ENCODE measurements at places on chromosomes 1 and 21. TPM values are rescaled to one million over a fixed set of nuclear protein-coding genes. Genes with fewer than 3 reads are reported as not detected.

DNA sequence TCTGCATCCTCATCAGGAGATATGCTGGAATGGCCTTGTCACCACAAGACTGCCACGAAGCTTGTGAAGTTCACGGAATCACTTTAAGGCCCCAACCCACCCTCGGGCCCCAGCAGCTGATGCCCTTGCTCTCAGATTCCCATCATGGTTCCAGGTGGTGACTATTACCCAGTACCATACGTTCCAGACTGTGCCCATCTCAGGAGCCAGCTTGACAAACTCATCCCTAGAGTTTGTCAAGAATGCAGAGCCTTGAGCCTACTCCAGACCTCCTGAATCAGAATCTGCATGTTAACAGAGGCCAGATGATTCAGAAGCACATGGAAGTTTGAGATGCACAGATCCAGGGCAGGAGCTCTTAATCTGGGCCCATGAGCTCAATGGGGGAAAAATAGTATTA is 53.9 kb upstream of the RBM15 start:
- no peak for DNase-seq

DNA sequence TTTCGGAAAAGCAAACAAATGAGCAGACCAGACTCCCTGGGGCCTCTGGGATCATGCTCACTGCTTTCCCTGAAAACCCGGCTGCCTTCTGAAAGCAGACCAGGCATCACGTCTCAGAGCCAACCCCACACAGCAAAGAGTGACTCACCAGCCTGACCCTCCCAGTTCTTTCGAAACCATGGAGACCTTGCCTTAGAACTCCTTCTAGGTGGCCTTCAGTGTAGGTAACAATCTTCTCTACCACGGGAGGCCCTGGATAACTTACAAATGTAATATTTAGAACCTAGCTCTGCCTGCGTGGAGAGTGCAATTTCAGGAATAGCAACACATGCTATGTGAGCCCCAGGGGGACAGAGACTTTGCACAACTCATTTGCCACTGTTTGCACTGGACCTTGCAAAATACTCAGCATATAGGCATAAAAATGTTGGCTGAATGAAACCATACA is 105.2 kb downstream of the SUSD4 start:
- DNase-seq, result no peak

DNA sequence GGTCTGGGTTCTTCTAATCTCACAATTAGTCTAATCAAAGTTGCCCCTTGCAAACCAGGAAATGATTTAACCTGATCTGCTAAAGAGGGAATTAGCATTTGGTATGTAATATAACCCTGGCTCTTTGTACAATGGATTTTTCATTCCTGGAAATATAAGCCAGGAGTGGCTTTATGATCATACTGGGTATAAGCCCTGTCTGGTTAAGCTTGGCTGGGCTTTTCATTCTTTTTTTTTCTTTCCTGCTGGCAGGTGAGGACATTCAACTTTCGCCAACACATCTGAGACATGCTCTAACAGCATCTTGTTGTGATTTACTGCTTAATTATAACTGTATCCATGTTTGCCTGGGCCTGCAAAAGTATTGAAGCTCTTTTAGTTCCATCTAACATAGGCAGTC is 20.4 kb upstream of the SDE2 start:
- no peak for DNase-seq

GRCh38 chr1:229223498-229223897 is 47.4 kb upstream of the RAB4A start:
- DNase-seq, result no peak

GRCh38 chr1:165487921-165488320 is 43.0 kb upstream of the RXRG start:
- DNase-seq, result no peak

DNA sequence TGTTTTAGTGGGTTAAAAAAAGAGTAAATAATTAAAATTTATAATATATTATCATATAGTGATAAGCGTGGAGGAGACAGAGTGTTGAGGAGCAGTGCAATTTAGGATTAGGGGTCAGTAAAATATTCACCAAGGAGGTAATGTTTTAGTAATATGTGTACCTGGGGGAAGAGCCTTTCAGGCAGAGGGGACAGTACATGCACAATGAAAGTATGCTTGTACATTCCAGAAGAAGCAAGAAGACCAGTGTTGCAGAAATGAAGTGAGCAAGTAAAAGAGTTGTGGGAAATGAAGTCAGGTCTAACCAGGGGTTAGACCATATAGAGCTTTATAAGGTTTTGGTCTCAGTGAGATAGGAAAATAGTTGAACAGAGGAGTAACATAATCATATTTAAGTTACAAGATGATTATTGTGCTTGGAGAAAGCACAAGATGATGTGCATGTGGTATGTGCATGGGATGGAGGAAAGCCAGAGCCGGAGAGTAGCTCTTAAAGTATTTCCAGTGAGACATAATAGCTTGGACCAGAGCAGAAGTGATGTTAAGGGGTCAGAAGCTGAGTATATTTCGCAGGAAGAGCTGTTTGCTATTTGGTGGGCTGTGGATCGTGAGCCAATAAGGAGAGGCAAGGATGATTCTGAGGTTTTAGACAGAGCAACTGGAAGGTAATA is 44.8 kb downstream of the SNX7 start:
- DNase-seq, result no peak

- no peak for DNase-seq
Measured at GRCh38 chr1:152933196-152933595, 13.8 kb upstream of the SPRR5 start.

- DNase-seq, result no peak
Measured at GRCh38 chr1:201069636-201070035, 42.6 kb downstream of the CACNA1S start.

GRCh38 chr1:198352975-198353695 is 187.3 kb downstream of the ATP6V1G3 start:
- no peak for DNase-seq

DNA sequence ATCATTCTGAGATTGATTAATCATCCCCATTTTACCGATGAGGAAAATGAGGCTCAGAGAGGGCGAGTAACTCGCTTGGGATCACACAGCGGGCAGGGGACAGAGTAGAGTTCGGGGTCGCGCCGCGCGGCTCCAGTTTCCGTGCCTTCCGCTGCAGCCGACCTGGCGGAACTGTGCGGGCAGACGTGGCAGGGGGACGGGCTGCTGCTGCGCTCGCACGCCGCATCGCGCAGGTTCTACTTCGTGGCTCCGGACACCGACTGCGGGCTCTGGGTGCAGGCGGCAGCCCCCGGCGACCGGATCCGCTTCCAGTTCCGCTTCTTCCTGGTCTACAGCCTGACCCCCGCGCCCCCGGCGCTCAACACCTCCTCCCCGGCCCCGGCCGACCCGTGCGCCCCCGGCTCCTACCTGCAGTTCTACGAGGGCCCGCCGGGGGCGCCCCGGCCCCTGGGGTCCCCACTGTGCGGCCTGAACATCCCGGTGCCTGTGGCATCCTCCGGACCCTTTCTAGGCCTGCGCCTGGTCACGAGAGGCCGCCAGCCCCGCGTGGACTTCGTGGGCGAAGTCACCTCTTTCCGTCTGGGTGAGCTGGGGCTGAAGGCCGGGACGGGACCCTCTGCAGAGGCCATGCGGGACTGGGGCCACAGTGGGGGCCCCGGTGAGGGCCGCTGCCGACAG is 2.3 kb downstream of the LDLRAD2 start:
- peak; percentile 16 for DNase-seq

- no peak for DNase-seq
Measured at GRCh38 chr1:216057063-216057462, 366.2 kb downstream of the USH2A start.

- DNase-seq, result no peak
Measured at GRCh38 chr1:183942933-183943693, 94.4 kb downstream of the COLGALT2 start.

DNA sequence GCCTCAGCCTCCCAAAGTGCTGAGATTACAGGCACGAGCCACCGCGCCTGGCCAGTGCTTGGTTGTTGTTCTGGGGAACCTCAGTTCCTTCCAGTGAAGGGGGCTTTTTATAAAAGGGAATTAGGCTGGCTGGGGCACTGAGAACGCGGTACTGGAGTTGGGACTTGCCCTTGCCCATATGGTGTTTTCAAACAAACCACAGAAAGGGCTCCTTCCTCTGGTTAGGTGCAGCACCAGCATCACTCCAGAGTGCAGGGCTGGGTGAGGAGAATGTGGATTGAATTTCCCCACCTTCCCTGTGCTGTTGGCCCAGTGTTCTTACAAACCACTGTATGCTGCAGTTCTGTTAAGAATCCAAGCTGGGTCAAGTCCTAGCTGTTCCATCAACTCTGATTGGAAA is 5.3 kb downstream of the MAN1C1 start:
- DNase-seq, result peak; percentile 55

GRCh38 chr1:115056395-115056798 is 26.8 kb downstream of the TSHB start:
- DNase-seq, result no peak

- peak; percentile 52 for DNase-seq
Measured at GRCh38 chr21:36706951-36707762, 8.2 kb downstream of the SIM2 start.

DNA sequence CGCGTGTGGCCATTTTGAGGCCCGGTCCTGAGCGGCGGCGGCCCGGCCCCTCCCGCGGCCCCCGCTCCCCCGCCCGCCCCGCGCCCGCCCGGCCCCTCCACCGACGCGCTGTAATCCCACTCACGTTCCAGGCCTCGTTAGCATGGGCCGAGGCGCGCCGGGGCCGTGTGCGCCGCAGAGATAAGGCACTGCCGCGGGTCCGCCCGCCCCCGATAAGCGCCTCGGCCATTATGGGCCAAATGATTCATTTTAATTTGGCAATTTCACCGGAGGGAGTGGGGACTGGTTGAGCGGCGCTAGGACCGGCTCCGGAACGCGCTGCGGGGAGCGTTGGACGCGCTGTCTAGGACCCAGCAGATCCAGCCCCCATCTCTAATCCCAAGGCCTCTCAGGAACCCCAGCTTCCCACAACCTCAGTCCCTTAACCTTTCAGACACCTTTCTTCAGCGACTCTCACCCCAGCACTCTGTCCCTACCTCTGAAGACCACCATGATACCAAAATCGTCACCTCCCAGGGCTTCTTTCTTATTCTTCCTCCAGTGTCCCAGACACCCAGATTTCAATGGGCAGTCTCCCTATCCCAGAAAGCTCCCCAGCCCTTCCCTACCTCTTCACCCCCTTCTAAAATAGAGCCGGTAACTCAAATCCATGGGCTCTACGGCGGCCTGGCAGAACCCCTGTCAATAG is at the start of gene TAL1:
TSS of gene TAL1 (minus strand) at position 39 of the 688 bp plus-strand sequence. CDS start 6,337 bp downstream, outside the sequence.
- DNase-seq, result no peak

DNA sequence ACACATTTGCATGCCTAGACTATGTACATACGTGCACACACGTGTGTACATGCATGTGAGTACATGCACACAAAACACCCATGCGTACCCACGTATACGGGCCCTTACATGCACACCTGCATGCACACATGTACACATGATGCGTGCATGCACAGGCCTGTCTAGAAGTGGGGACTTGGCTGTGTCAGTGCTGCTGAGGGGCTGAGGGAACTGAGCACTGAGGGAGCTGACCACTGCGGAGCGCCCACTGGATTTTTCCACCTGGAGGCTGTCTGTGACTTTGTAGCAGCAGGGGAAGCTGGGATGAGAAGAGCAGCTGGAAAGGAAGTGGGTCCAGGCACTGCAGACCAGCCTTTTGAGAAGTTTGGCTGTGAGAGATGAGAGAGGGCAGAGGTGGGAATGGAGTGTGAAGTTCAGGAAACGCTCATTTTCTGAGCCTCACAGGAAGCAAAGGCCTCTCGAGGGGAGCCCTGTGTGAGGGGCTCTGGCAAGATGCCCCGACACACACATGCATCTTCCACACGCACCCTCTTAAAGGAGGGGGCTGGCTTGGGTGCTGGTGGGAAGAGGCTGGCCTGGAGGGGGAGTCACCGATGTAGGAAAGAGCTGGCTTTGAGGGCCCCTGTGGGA is 20.9 kb downstream of the PODN start:
- no peak for DNase-seq

DNA sequence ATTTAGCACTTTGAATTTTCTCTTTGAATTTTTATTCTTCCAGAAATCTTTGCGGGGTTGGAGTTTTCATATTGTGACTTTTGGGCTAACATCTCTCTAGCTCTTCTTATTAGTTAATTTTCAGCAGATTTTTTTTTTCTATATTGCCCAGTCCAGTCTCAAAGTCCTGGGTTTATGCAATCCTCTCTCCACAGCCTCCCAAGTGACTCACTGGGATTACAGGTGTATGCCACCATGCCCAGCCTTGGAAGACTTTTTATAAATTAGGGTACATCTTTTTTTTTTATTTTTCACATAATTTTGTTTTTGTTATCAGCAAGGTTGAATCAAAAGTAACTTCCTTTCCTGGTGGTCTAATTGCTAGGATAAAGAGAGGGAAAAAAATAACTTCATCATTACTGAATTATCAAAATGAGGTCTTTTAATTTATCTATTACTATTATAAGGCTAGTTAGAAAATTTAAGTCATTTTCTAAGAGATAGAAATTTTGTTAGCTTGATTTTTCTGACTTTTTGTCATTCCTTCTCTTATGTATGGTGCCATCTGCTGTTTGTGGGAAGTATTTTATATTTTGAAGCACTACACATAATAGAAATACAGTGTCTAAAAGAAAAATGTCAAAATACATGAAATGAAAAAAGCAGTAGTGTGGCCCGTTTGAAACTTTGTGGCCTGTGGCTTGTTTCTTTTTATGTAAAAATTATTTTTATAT is 273.4 kb upstream of the CACYBP start:
- no peak for DNase-seq

DNA sequence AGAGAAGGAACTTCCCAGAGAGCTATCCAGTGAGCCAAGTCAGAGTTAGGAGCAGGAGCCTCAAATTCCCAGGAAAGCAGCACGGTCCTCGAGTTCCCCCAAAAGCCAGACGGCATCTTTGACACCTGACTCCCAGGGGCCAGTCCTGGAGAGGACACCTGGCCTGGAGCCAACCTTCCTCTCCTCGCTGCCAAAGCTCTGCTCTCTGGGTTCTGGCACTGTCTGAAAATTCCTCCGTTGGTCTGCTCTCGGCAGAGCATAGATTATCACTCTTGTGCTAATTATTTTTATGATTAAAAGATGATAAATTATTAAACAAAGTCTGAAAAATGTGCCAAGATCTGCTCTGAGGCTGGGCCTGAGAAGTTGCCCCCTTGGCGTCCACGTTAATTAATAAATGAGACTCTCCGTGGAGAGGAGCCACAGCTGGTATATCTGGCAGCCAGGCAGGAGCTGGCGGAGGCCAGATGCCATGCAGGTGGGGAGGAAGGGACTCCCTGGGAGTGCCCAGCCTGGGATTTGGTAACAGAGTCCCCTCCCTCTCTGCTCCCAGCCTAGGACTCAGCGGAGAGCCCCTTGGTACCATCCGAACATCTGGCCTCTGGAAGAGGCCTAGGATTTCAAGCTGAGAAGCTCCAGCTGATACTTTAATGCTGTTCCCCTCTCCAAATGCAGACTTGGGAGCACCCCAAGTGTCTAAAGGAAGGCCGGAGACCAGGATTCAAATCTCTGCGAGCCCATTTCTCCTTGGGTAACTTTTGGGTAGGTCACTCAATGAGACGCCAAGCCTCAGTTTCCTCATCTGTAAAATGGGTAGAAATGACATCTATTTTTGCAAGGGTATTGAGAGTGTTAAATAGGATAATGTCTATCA is 163.7 kb upstream of the POU3F1 start:
- DNase-seq, result no peak

The ABCA4 gene
- 0.14 TPM for total RNA-seq

The FLG2 gene
- total RNA-seq, result not detected

The C1orf94 gene
- not detected for total RNA-seq

The CYP4A22 gene
- not detected for total RNA-seq

The MARCKSL1 gene
- total RNA-seq, result 14.4 TPM

The GUCA2B gene
- total RNA-seq, result not detected

The UMODL1 gene
- not detected for total RNA-seq

The ELAVL4 gene
- not detected for total RNA-seq

The S100A4 gene
- total RNA-seq, result 36.5 TPM

The CD34 gene
- 0.02 TPM for total RNA-seq

The CYP4A11 gene
- total RNA-seq, result not detected

The OLIG2 gene
- not detected for total RNA-seq

The EPHB2 gene
- total RNA-seq, result not detected

The LRRC41 gene
- total RNA-seq, result 29.8 TPM
